ENCODE measurements at places on chromosomes 6 and 20.

- no peak for DNase-seq
These were observed 90.5 kb upstream of the VGLL2 start for GRCh38 chr6:117174835-117175360.

DNA sequence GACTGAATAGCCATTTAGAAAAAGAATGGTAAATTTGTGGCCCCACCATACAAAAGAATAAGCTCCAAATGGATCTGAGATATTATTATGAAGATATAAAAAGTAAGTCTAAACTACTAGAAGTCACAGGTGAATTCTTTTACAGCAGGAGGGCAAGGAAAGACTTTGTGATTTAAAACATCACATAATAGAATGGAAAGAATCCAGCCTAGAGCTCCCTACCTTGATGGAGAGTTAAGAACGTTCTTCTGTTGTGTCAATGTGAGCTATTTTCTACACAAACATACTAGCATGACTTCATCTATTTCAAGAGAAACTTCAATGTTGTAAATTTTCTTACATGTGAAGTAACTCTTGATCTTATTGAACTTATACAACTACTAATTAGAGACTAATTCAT is 100.0 kb upstream of the NRSN1 start:
- no peak for DNase-seq

GRCh38 chr20:11103866-11104265 is 430.1 kb upstream of the JAG1 start:
- DNase-seq, result no peak

- no peak for DNase-seq
These were observed 4.4 kb downstream of the EFHC1 start for GRCh38 chr6:52424513-52424912.

DNA sequence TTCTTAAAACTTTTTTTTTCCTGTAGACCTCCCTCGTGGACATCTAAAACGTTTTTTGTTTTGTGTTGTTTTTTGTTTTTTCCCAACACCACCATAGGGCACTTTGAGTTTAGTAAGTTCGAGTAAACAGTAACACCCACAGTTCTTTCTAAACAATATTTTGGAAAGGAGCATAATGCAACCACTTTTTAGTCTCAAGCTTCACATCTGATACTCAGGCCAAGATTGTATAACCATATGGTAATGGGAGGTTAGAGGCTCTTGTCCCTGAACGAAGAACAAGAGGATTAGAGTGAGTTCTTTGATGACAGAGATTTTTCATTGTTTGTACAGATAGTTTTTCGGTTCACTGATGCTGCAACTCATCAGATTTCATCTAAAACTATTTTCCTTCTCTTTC is 144.6 kb downstream of the MTHFD1L start:
- DNase-seq, result no peak

DNA sequence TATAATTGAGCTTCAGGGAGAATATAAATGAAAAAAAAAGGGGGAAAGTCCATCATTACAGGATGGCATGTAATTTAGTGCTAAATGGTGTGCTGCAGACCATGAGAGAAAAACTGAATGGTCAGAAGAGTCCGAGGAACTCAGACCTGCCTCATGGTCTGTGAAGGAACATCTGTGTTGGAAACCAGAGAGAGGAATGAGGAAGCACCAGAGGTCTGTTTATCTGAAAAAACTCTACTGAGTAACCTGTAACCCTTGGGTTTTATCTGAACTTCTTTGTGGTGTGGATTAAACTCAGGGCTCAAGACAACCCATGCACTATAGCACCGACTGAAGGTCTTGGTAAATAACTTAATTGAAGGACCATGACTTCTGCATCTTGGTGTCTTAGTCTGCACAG is 108.1 kb downstream of the RNF144B start:
- DNase-seq, result no peak

- DNase-seq, result no peak
These were observed 111.9 kb downstream of the TBC1D7 start for GRCh38 chr6:13216236-13217014.

GRCh38 chr6:21049572-21049971 is 515.3 kb downstream of the CDKAL1 start:
- no peak for DNase-seq

DNA sequence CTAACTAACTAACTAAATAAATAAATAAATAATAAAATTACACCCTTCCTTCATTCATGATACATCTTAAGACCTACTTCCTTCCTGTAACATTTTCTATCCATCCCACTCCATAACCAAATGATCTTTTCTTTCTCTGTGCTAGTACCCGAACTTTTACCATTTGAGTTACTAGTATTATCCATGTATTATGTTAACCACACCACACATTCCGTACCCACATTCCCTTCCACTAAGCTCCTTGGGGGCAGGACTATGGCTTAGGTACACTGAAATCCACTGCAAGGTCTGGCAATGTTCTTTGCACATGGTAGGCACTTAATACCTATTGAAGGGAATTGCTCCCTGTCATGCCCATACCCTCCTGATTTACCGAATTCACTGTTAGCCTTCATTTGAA is 24.9 kb downstream of the REPS1 start:
- no peak for DNase-seq

DNA sequence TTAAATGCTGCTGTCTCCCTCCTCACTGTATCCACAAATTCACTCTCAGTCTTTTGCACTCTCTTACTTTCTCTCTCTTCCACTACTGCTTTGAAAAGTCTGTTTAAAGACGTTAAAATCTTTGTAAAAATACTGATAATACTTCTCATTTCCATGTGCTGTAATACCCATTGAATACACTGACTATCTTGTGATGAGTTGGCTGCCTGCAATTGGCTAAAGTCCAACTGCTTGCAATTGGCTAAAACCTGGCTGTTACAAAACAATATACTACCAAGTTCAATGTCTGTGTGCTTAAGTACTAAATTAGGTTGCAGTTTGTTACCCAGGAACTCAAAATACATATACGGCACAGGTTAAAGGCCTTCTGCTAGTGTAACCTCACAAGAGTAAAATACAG is 264.8 kb downstream of the THBS2 start:
- no peak for DNase-seq

GRCh38 chr6:69379518-69379917 is 417.3 kb downstream of the LMBRD1 start:
- no peak for DNase-seq

Measured in head of caudate nucleus (tissue), 42 donors.